ENCODE measurements at places on chromosomes 6 and 20.
A peak's percentile ranks its signal among the peaks of the same experiment; 100 is the strongest.

GRCh38 chr20:17614812-17615644 is 45.2 kb downstream of the DSTN start:
- DNase-seq = no peak

DNA sequence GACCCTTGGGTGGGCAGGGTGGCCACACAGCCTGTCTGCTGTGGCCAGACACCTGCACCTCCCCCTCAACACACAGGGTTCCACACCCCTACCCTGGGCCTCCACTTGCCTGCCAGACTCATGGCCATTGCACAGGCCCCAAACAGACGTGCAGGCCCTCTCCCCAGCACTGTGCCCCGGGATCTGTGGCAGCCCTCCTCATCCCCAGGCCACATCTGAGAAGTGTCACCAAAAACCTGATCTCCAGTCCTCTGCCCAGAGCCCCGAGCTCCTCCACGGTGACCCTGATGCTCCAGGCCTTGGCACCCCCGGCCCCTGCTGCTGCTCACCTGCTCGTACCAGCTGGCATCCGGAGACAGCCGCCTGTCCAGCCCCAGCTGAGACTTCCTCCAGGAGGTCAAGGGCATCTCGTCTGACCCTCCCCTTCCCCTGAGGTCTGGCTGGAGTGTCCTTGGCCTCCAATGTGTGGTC is 160.1 kb downstream of the DLL1 start:
- no peak for DNase-seq

- DNase-seq = no peak
Observed at GRCh38 chr20:62161347-62161746, 17.8 kb downstream of the SS18L1 start.

- no peak for DNase-seq
Observed at GRCh38 chr6:11434565-11435326, 102.8 kb upstream of the TMEM170B start.

DNA sequence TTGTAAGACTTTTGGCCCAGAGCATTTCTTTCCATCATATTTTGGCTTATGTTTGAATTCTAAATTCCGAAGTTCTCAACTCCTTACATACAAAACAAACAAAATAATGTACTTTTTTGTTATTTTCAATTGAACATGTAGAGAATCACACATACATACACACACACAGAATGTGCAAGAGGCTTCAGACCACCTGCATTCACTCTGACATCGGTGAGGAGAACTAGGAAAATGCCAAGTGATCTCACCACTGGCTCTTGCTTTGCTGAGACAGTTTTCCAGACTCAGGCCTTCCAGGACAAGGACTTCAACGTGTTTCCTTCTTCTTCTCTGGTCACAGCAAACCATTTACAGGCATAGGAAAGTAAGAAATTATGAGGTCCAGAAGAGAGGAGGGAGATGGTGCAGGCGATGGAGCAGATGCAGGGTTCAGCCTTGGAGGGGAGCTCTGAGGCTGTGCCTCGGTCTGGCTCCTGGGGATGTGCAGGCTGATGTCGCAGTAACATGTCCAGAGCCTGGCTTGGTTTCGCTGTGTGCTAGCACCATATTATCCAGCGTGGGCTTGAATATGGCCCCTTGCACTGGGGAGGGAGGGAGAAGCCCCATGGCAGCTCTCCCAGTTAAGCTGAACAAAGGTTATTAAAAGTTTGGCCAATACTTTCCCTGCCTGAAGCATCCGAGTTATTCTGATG is 93.4 kb downstream of the DACT2 start:
- DNase-seq = no peak

GRCh38 chr20:61950641-61951071 is 115.0 kb downstream of the TAF4 start:
- DNase-seq = no peak

DNA sequence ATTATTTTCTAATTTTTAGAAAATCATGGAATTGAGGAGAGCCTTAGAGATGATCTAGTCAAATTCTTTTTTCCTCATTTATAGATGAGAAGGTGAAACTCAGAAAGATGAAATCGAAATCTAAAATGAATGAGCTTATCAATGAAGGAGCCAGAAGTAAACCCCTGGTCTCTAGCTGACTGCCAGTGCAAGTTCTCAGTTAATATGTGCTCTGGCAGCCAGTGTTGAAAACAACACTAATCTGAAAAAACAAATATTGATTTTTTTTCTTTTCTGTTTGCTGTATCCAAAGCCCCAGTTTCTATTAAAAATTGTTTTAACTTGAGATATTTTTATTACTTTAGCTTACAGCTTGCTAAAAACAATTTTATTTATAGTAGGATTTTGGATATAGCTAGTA is 21.5 kb upstream of the PBOV1 start:
- DNase-seq = peak; percentile 0

DNA sequence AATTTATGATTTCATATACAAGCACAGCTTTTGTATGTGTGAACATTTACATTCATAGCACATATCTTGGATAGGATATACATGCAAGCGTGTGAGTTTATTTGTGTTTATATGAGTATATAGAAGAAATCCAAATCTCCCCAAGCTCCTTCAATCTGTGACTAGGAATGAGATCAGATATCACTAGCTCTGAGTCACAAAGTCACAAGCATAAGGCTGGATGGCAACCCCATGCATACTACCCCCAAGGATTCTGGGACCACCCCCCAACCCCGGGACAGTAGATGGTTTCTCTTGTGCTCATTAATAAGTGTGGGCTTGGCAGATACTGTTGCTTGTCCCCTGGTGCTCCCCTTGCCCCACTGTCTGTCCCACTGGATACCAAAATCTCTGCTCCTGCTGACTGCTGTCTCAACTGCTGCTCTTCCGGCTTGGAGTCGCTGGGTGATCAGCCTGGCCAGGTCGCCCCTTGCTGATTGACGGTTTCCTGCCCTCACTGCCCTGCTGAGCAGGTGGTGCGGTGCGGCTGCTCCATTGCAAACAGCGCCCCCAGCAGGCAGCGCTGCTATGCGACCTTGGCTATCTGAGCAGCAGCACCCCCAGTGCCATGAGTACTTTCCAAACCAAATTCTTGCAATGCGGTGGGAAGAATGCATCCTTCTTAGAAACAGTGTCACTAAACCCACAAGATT is 279.4 kb downstream of the CD83 start:
- DNase-seq = no peak

GRCh38 chr20:3786126-3786484 is 435 bp downstream of the CENPB start:
- DNase-seq = peak; percentile 40

- no peak for DNase-seq
Observed at GRCh38 chr20:24297993-24298392, 171.4 kb upstream of the SYNDIG1 start.

GRCh38 chr6:125192610-125192930 is 39.0 kb downstream of the TPD52L1 start:
- no peak for DNase-seq

- DNase-seq = no peak
Observed at GRCh38 chr6:111527367-111527766, 44.3 kb upstream of the REV3L start.

GRCh38 chr6:64737418-64737817 is 969.6 kb downstream of the EYS start:
- DNase-seq = no peak

DNA sequence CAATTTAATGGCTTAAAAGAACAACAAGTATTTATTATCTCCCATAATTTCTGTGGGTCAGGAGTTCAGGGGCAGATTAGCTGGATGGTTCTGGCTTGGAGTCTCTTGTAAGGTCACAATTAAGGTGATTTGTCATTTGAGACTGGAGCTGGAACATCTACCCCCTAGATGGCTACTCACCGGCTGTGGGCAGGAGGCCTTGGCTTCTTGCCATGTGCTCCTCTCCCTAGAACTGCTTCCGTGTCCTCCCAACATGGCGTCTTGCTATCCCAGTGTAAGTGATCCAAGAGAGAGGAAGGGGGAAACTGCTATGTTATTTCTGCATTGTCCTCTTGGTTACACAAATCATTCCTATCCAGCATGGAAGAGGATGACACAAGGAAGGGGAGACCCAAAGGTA is 210.2 kb upstream of the ECI2 start:
- no peak for DNase-seq

DNA sequence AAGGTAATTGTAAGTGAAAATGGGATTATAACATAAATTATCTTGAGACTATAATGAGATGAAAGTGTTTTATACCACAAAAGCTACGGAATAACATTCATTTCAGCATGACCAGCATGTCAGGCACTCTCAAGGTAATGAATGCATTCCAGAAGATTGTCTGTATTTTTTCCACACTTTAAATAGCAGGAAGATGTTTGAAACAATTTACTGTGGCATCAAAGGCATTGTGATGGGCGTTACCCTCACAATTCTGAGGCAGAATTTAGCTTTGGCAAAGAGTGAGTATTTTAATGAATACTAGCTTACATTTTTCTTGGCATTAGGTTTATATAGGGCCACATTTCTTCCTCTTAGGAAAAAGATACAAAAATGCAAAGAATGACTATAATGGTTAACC is 627.2 kb downstream of the BCKDHB start:
- no peak for DNase-seq

DNA sequence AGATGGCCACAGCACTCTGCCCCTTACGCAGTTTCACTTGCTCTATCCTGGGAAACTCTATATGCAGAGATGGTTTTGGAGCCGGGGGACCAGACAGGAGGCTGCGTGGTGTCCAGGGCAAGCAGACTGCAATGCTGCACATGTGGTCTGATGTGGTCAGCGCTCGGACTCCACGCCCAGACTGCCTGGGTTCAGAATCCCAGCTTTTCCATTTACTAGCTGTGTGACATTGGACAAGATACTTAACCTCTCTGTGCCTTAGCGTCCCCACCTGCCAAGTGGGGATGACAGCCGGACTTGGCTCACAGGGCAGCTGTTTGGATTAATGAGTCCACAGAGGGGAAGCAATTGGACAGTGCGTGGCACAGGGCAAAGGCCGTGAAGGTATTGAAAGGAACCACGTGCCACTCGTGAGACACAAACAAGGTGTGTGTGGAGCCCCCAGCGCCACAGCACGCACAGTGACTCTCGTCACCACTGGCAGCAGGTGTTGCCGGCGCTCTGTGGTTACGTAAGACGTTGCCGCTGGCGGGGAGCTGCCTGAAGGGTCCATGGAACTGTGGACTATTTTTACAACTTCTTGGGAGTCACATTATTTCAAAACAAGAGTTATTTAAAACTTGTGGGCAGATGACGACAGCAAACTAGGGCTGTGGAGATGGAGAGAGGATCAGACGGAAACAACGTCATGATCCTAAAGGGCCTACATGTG is 201.4 kb downstream of the PREX1 start:
- DNase-seq = no peak

GRCh38 chr20:53269380-53269779 is 297.2 kb downstream of the TSHZ2 start:
- DNase-seq = no peak

DNA sequence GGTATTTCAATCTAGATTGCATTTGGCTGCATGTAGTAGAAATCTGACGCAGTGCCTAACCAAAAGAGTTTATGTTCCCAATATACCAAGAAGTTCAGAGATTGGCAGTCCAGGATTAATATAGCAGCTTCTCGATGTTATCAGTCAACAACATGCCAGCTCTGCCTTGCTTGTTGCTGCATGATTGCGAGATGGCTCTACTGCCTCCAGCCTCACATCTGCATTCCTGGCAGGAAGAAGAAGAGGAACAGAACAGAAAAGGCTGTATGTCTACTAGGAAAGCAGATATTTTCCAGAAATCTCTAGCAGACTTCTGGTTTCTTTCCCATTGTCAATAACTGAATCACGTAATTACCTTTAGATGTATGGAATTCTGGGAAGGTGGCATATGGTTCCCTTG is 60.8 kb downstream of the SLC35D3 start:
- DNase-seq = no peak

DNA sequence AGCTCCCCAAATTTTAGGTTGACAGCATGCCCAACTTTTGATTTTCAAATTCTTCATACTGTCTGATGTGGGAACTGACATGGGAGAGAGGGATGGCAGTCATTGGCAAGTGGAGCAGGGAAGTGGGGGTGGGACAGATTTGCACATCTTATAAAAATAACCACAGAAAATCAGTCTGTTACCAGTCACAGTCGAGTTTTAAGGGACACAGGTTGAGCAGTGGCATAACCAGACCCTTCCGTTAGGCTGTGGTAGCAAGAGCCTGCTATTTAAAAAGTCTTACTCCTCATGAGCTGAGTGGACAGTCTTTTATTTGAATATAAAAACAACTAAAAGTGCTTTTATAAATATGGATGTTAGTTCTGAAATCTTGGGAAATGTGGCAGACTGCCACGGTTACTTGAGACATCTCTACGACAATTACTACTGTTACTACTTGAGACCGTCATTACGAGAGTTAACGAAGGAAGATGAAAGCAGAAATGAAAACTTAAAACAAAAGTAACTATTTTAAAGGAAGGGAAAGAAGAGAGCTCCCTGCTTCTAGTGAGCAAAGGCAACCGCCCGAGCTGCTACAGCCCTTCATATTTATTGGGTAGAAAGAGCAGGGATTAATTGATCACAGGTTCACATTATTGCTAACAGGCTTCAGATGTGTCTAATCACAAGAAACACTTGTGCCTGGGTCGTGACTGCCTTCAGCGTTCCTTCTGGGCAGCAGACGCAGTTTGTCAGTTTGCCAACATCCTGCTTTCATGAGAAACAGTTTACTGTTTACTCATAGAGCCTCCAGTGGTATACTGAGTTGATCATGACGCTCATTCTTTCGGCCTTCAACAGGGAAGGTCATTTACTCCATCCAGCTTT is 71.3 kb downstream of the EFHC1 start:
- no peak for DNase-seq

GRCh38 chr6:121844898-121845297 is 409.5 kb downstream of the GJA1 start:
- no peak for DNase-seq

DNA sequence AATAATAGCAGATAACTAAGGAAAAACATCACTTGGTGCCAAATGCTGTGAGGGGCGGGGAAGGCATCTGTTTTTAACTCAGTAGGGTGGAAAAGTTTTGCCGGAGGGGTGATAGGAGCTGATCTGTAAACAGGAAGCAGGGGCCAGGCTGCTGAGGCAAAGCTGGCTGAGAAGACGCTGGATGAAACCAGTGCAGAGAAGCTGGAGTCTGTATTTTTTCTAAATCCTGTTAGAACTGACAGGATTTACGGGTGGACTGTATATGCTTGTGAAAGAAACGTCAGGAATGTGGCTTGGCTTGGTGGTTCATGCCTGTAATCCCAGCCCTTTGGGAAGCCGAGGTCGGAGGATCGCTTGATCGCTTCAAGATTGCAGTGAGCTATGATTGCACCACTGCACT is 5.6 kb downstream of the PCMTD2 start:
- no peak for DNase-seq

- no peak for DNase-seq
Observed at GRCh38 chr6:20096536-20096935, 115.7 kb downstream of the MBOAT1 start.

DNA sequence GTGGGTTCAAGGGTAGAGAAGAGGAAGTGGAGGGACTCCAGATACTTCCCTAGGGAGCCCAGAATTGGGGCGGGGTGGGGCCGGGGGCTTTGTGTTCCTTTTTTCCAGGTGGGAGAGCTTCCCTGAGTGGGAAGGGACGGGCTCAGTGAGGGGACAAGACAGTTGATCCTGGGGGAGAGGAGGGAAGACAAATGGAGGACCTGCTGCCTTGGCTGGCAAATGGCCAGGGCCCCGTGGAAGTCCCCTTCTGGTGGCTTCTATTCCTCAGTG is 2.6 kb downstream of the CTSZ start:
- DNase-seq = no peak

- DNase-seq = no peak
Observed at GRCh38 chr20:10430000-10430466, 4.0 kb downstream of the MKKS start.

Measured in NCI-H1092 treated with DMSO at 0.1 percent for 48 hours (cell line).